ENCODE measurements at places on chromosomes 1 and 21.

GRCh38 chr1:2049718-2050431, at the start of gene PRKCZ:
PRKCZ (plus strand) TSS chr1:2050411; CDS start chr1:2050631, 220 bp downstream.
- DNase-seq: peak; percentile 97

- no peak for DNase-seq
Measured at GRCh38 chr21:30818837-30819610, 6.0 kb upstream of the KRTAP8-1 start.

DNA sequence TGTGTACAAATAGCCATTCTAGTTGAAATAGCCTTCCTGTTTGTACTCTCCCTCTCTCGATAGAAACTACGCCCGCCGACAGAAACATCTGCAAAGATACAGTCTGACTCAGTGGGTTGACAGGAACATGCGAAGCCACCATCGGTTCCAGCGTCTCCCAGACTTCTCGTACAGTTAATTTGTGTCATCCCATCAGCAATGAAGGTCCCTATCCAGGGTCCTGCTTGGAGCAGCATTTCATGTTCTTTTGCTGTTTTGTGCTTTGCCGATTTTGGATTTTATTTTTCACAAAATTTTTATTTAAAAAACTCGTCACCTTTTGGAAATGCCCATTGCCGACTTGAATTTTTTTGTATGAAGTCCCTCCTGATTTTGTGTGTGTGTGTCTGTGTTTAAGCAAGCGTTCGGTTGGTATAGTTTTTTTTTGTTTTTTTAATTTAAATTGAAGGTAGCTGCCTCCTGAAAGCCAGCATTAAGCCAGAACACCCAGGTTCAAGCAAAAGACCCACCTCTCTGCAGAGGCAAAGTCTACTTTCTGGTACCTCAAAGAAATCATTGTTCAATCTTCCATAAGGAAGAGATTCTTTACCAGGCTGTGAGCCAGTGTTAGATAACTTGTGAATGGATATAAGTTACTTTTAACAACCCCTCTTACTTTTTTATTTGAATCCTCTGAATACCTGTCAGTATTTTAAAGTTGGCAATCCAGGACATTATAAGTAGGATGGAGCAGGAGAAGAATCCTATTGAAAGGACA, 14.7 kb downstream of the FNDC5 start:
- no peak for DNase-seq

DNA sequence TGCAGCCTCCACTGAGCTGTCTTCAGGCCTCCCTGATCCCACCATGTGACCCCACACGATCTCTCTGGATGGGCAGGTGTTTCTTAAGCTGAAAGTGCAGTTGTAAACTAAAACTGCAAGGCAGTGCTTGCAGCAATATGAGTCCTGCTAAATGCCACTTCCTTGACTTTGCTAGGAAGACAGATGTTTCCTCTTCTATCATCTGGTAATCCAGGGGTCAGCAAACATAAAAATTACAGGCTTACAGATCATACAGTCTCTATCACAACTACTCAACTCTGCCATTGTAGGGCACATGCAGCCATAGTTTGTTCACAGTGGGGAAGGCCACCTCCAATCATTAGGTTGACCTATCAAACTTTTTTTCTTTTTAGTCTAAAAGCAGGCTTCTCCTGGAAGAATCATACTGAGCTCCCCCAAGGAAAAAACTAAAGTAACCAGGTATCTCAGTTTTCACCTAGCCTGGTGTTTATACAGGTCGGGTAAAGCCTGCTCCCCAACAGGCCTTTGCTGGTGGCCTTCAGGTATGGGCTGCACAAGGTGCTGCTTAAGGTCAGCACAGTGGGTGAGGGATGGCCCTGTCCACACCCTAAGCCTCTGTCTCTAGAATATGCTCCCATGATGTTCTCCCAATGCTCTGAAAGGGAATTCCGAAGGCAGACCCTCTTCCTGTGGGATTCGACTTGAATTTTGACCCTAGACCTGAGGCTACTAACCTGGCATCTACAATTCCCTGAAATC, 10.8 kb downstream of the ABCA4 start:
- DNase-seq: no peak

- DNase-seq: no peak
Measured at GRCh38 chr1:7656557-7657215, 114.4 kb upstream of the VAMP3 start.

GRCh38 chr1:187621951-187622350, 793.2 kb downstream of the PLA2G4A start:
- DNase-seq: no peak

DNA sequence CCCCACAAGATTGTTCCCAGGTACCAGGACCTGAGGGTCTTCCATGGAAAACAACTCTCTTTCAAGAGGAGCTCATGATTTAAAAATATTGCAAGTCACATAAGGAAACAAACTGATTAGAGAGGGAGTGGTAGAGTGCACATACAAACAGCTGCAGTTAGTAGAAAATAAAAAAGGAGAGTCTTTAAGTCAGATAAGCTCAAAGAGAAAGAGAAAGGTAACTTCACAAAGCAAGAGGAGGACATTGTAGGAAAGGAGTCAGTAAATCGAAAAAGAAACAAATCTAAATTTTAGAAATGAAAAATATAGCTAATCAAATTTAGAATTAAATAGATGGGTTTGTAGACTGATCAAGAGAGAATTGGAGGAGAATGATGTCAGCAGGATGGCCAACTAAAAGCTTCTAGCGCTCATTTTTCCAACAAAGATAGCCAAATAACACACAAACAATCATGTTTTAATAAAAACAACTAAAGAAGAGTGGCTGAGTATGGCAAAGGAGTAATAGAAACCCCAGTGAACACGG, 86.1 kb upstream of the CD53 start:
- DNase-seq: no peak

- DNase-seq: no peak
Measured at GRCh38 chr1:211576717-211577116, 2.2 kb downstream of the SLC30A1 start.

GRCh38 chr1:178196631-178197030, 102.7 kb downstream of the RASAL2 start:
- no peak for DNase-seq

- DNase-seq: no peak
Measured at GRCh38 chr1:45526135-45526644, 4.5 kb upstream of the PRDX1 start.

DNA sequence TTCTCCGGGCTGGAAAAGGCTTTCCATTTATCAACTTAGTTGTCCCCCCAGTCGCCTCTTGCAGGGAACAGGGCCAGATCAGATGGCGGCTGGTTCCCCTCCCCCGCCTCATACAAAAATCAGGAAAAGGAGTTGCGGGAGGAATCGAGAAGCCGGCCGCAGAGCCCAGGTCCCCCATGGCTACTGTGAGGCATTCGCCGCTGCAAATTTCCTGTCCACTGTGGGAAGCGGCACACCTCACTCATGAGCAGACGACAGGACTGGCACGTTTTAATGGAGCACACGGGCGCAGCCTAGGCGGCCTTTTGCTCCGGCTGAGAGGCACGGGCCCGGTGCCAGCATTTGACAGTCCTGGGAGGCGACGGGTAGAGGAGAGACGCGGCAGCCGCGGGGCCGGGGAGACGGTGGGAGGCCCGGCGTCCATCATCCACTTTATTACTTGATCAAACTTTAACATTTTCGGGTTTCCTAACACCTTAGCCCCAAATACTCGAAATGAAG, 1.1 kb downstream of the GNG4 start:
- DNase-seq: no peak

- no peak for DNase-seq
Measured at GRCh38 chr21:37821786-37822450, 94.3 kb downstream of the KCNJ6 start.

DNA sequence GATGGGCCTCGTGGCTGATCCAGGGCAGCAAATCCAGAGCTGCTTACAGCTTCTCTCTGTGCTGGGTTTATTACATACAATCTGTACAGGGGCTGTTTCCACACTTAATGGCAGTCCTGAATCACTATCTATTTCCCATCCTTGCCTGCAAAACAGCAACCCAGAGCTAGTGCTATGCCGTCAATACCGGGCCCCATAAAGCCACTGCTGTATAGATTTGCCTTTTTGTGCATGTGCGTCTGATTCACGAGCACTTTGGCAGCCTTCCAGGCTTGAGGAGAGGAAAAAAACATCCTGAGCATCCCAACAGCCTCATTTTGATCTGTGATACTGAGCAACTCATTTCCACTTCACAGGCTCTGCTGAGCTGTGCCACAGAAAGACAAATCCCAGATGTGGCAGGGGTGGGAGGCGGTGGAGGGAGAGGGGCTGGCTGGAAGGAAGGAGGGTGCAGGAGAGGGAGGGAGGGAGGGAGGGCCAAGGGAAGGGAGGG, 65.2 kb upstream of the TARBP1 start:
- no peak for DNase-seq

DNA sequence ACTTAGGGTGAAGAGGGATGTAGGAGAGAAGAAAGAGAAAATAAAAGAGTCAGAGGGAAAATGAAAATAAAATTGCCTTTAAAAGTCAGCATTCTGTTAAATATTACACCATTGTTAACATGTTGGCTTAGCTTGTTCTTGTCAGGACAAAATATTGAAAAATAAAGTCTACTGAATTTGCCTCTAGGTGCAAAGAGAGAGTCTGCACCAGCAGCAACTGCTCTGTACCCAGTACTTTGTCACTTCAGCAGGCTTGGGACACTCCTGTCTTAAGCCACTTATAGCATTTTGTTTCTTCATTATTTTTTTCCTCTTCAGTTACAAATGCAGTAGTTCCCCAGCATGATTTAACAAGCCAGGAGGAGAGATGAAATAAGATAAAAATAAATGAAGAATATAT, 11.0 kb upstream of the USH2A start:
- DNase-seq: no peak

- no peak for DNase-seq
Measured at GRCh38 chr1:209411491-209411929, 172.0 kb upstream of the CAMK1G start.

- no peak for DNase-seq
Measured at GRCh38 chr1:243558576-243558975, 291.5 kb downstream of the AKT3 start.

GRCh38 chr1:234096161-234096770, 191.8 kb downstream of the SLC35F3 start:
- DNase-seq: no peak

DNA sequence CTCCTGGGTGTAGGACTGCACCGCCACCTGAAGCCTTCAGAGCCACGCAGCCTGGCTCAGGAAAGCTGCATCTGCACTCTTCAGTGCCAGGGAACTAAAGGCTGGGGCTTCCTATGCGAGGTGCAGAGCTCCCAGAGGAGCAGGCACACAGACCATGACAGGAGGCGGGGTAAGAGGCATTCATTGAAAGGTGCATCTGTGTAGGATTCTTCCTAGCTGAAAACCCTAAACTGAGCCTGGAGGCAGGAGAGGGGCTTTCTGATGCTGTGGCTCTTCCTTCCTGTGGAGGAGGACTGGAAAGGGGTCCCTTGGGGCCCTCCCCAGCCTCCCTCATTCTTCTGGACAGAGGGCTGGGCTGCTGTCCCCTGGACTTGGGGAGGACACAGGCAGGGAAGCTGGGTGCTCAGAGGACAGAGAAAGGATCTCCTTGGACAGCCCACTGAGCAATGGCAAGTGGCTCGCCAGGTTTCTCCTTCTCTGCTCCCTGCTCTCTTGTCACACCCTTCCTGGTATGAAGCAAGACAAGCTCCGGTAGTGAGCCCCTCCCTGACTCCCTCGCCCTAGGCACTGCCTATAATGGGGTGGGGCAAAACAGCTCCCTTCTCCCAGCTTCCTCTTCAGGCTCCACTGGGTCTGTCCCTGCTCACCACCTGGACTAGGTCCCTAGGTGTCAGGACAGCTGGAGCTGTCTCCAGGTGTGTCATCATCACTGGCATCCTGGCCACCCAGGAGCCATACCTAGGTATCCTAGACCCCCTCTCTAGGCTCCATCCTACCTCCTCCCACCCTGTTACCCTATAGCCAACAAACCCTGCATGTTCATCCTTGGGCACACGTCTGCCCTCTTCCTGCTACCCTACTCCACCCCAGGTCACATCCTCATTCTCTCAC, 20.0 kb downstream of the S100A6 start:
- peak; percentile 35 for DNase-seq

DNA sequence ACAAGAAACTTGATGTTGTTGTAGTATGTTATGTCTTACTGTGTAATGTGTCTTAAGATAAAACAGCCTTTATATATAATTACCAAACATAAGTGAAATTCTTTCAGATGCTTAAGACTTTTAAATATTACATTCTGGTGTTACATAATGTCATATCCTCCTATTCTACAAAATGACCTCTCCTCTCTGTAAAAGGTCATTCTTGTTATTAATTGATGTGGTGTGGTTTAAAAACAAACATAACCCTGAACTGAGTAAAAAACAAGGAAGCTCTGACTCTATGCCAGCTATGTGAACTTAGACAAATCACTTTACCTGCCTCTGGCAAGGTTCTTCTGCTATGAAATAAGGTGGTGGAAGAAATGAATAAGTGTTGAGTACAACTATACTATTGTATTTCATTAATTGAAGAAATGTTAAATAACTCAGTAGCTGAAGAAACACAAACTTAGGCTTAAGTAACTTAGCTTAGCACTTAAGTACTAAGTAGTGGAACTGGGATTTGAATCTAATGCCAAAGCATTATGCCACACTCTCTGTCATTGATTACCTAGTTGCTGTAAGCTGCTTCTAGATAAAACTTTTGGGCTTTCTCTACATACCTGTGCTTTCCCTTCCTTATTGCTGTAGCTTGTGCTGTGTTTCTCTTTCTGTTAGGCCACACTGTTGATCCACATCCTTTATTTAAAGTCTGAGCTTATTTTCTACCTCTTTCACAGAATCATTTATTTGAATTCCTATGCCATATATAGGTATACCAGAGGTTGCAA, 859 bp upstream of the ANGPTL1 start:
- DNase-seq: no peak

DNA sequence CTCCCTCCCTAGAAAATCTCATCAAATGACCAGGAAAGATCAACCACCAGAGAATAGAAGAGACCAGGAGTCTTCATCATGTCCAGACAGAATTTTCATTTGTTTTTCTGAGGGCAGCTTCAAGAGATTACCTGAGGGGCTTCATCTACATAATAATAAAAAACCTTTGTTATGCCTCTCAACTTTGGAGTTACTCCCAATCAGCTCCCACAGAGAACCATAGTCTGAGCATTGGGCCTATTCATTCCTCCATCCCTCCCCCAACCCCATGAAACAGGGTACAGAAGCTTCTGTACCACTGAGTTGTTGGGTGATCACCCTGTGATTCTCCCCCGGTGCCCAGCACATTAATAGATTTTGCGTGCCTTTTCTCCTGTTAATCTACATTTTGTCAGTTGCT, 53.3 kb upstream of the PRRC2C start:
- DNase-seq: no peak

- DNase-seq: no peak
Measured at GRCh38 chr1:57485643-57486042, 61.8 kb upstream of the DAB1 start.

DNA sequence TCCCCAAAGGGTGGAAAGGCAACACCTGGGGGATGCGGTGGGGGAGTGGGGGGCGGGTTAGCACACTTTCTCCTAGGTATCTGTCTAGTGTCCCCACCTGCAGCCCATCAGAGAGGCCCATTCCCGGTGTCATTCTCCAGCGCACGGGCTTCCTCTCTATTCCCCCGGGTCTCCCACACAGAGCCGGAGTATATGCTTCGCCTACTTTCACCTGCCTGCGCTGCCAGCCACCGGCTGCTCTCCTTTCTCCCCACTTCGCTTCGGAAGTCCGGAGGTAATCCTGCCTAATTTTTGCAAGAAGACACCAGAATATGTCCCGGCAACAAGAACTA, 852 bp downstream of the RGS7 start:
- no peak for DNase-seq

GRCh38 chr1:204188959-204189639, 7.2 kb downstream of the KISS1 start:
- DNase-seq: no peak

- DNase-seq: no peak
Measured at GRCh38 chr1:169928438-169929209, 34.9 kb upstream of the SCYL3 start.
